RWPE2 (cell line): ENCODE measurements at places on chromosomes 3 and 15.

DNA sequence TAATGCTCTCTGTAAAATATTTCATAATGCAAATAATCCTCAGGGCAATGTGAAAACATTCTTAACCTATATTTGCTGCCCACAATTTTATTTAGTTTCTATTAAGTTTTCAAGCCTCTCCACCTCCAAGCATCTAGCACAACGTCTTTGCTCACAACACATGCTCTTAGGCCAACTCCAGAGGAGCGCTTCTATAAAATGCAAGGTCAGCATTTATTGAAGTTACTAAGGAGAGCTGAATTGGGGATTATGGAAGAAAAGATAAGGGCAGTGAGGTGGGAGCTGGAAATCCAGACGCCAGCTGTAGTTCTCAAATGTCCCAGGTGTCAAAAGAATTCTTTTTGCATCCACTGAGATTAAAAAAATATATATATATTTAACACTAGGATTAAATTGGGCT is 996 bp downstream of the RABL3 start:
- DNase-seq, result no peak

GRCh38 chr3:43997788-43998369 is 243.8 kb upstream of the TOPAZ1 start:
- peak; percentile 44 for DNase-seq

DNA sequence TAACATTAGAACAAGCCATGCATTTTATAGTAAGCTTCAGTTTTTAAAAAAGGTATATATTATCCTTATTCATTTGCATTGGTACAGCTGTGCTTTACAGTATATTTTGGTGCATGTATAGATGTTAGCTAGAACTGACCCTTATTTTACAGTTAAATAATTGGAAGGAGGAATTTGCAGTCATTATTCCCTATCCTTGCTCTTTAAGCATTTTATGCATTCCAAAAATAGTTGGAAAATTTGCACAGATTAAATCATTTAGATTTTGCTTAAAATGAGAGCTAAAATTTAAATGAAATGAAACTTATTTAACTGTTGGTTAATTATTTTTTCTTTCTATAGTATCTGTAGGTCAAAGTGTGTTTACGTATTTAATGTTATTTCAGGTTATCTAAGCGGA is 667.1 kb downstream of the NAALADL2 start:
- DNase-seq, result no peak

- peak; percentile 91 for DNase-seq
Measured at GRCh38 chr15:74382004-74382816, 14.8 kb upstream of the CYP11A1 start.

DNA sequence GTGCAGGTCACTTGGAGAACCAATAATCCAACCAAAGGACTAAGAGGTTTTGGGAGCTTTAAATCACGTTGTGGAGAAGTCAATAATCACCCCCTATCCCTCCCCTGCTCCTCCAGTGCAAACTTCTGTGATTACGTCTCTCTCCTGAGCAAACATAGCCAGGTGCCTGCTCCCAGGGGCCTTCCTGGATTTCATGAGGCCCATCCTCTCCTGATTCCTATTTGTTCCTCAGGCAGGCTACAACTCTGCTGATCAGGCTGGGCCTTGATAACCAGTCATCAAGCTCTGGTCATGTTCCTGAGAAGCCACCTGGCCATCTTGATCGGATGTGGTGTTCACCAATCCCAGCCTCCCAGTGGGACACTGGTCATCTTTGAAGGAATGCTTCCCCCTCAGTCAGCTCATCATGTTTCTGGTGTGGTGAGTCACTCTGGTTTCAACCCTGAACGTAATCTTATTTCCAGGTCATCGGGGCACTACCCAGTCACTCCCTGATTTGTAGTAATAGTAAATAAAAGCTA is 2.9 kb upstream of the ZNF710 start:
- DNase-seq, result peak; percentile 79

DNA sequence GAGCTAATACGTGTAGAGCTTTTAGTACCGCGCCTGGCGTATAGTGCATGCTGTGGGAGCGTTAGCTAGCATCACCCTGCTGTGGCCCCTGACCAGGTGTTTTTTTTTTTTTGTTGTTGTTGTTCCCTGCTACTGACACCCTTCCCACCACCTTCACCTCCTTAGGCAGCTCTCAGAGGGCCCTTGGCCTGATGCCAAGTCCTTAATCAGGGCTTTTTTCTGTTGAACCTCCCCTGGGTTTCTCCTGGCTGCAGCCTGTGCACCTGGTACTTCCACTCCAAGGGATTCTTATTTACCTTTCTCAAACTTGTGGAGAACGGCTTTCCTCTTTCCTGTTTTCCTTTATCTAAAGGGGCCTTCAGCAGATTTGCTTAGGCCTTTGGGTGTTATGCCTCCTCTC is 53.3 kb downstream of the SLC7A14 start:
- no peak for DNase-seq

DNA sequence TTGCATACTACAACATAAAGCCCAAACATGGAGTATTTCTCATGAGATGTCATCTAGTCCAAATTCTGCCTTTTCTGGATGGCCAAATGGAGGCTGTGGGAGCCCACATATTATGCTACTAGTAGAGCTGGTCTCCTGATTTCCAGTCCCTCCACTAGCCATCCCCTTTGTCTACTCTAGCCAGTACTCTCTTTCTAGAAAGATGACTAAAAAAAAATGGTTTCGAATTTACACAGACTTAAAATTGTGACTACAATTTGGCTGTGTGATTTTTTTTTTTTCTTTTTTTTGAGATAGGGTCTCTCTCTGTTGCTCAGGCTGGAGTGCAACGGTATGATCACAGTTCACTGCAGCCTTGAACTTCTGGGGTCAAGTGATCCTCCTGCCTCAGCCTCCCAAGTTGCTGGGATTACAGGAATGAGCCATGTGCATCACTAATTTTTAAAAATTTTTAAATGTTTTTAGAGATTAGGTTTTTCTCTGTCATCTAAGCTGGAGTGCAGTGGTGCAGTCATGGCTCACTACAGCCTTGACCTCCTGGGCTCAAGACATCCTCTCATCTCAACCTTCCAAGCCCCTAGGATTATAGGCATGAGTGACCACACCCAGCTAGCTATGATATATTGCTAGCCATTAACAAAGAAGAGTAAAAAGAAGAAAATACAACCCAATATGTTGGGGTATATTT is 273.9 kb downstream of the ADAMTSL3 start:
- no peak for DNase-seq

GRCh38 chr3:70990723-70991122 is 592.8 kb downstream of the FOXP1 start:
- DNase-seq, result no peak

- no peak for DNase-seq
Measured at GRCh38 chr3:169665264-169666075, 2.0 kb upstream of the MECOM start.

DNA sequence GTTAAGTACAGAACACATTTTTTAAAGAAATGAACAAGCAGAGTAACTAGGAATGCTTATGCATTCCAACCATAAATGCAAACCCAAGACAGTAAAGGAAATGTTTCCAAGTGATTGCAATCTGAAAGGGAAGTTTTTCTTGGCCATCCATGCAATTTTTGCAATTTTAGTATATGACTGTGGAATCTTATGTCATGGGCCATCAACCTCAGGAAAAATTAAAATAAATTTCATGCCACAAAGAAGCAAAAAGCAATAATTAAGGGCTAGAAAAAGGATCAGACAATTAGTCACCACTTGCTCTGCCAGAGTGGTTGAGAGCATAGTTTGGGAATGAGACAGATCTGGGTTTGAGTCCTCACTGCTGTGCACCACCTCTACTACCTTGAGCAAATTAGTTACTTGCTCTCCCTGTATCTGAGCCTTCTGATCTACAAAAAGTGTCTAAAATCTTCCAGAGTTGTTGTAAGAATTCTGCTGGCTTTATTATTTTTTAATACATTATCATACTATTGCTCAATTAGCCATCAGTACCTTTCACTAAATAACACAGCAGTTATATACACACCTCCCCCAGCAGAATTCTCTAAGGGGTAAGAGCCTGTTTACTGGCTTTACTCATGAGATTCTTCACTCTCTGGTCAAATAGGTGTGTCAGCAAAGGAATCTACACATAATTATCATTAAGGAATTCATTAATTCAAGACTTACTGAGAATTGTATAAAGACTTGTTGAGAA is 49.7 kb upstream of the FBN1 start:
- no peak for DNase-seq

DNA sequence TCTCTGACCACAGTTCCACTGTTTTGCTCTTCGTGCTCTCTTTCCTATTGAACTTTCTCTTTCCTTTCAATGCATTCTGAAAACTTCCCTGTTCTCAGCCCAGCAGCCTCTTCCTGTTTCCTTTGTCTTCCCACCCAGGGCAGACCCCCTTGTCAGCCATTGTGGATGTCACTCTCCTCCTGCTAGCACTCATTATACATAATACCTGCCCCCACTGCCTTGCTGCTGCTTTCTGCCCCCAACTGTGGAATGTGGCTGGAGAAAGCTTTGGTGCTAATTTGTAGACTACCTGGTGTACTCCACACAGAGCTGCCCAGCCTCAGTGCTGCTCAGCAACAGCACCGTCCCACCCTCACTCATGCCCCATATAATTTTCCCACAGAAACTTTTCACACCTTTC is 80.2 kb downstream of the CHCHD6 start:
- no peak for DNase-seq

GRCh38 chr3:40452057-40452456 is 5.1 kb upstream of the RPL14 start:
- DNase-seq, result no peak

- no peak for DNase-seq
Measured at GRCh38 chr3:11154036-11154952, at the start of gene HRH1. HRH1 (plus strand) TSS chr3:11154493; CDS start chr3:11259038, 104,545 bp downstream.

GRCh38 chr3:118075873-118076272 is 958.8 kb downstream of the IGSF11 start:
- DNase-seq, result no peak

DNA sequence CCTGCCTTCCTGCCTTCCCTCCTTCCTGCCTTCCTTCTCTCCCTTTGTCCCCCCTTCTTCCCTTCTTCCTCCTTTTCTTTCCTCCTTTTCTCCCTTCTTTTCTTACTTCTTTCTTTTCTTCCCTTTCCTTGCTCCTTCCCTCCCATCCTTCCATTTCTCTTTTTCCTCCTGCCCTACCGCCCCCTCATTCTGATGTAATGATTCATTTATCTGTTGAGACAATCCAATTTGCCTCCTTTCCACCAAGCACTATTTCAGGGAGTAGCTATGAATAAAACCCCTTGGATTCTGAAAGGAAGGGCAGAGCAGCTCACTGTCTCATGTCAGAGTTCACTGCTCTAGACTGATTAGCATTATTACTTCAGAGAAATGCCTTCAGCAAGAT is 462.6 kb downstream of the PDCD6IP start:
- no peak for DNase-seq

GRCh38 chr15:58146749-58147148 is 8.6 kb downstream of the AQP9 start:
- DNase-seq, result no peak

GRCh38 chr3:122635789-122636188 is 44.9 kb upstream of the PARP14 start:
- DNase-seq, result no peak

DNA sequence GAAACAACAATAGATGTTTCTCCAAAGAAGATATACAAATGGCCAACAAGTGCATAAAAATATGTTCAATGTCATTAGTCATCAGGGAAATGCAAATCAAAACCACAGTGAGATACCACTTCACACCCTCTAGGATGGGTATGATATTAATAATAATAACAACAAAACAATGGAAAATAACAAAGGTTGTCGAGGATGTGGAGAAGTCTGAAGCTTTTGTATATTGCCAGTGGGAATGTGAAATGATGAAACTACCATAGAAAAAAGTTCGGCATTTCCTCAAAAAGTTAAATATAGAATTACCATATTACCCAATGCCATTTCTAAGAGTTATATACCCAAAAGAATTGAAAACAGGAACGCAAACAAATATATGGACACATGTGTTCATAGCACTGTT is 10.8 kb downstream of the BHLHE40 start:
- DNase-seq, result no peak
